ENCODE measurements at places on chromosomes 13 and 19. TPM values are rescaled to one million over a fixed set of nuclear protein-coding genes. Genes with fewer than 3 reads are reported as not detected.

SIGLEC14 gene
- not detected for total RNA-seq

AP1M2 gene
- total RNA-seq, result 16.4 TPM

FFAR2 gene
- total RNA-seq, result not detected

PPFIA3 gene
- 23.6 TPM for total RNA-seq

COX6B2 gene
- 0.30 TPM for total RNA-seq

PROZ gene
- total RNA-seq, result not detected

SNRNP70 gene
- 338 TPM for total RNA-seq

COQ8B gene
- 82.7 TPM for total RNA-seq

IFNL1 gene
- not detected for total RNA-seq

SHD gene
- total RNA-seq, result 1.3 TPM

ZSCAN4 gene
- not detected for total RNA-seq

SLC5A5 gene
- 1.6 TPM for total RNA-seq
